ENCODE measurements at places on chromosomes 7 and 10.

GRCh38 chr7:24401628-24402593 is 117.9 kb downstream of the NPY start:
- DNase-seq: no peak

DNA sequence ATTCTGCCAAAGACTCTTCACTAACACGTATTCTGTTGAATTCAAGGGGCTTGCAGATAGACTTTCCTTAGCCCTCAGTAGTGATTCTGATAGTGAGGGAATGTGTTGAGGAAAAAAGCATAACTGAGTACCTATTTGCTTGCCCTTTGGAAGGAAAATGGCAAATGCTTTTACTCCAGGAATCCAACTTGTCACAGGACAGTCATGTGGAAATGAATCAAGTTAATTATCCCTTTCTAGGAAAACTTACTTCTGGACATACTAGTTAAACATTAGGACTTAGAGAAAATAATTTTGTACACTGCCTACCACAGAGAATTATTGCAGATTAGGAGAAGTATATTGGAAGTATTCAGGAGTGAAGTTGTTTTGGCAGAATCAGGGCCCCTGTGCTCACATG is 148.9 kb upstream of the SLC13A1 start:
- no peak for DNase-seq

DNA sequence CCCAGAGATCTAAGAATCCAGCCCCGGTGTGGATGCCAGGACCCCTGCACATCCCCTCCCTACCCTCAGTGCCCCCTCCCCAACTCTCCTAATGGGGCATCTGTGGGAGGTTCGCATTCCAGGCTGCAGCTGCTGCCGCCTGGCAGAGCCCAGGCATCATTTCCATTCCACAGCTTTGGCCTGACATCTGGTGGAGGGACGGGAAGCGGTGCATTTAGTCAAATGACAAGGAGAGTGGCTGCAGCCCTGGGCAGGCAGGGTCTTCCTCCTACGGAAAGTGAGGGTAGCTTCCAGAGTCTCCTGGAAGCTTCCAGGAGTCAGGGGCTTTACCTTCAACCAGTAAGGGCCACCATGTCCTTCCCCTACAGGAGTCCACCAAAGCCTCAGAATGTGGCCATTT is 30.8 kb downstream of the PRLHR start:
- no peak for DNase-seq

- no peak for DNase-seq
Observed at GRCh38 chr10:101901340-101901739, 57.7 kb upstream of the KCNIP2 start.

DNA sequence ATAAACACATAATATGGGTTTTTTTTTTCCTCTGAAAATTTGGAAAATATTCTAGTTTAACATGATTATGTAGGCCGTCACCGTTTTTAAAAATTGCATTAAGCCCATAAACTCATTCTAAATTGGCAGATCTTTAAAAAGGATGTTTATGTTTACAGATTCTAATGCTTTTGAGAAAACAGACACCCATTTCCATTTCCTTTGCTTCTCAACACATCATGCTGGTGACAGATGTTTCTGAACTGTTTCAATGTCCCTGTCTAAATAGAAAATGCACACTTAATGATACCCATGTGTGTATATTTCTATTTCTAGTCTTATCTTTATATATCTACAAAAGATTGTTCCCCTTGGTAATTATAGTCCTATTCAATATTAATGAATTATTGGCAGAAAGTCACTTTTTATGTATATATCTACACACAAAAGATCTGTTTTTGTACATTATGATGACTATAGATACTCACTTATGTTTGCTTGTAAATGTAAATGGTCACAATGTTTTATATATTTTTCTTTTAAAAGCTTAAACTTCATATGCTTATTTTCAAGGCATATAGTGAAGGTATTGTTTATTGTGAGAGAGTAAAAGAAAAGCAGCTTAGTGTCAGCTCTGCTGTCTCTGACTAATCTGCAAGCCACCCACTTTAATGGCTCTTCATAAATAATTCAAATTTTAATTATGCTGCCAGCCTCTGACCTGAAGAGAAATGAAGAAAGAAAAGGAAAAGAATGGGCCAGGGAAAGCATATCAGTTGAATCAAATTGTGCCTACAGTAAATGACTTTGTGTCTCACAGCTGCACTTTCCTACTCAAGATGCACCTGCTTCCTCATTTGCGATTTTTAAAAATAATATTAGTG is 179.4 kb downstream of the CACNA2D1 start:
- no peak for DNase-seq

GRCh38 chr10:73517166-73517888 is 21.5 kb upstream of the PPP3CB start:
- DNase-seq: no peak

DNA sequence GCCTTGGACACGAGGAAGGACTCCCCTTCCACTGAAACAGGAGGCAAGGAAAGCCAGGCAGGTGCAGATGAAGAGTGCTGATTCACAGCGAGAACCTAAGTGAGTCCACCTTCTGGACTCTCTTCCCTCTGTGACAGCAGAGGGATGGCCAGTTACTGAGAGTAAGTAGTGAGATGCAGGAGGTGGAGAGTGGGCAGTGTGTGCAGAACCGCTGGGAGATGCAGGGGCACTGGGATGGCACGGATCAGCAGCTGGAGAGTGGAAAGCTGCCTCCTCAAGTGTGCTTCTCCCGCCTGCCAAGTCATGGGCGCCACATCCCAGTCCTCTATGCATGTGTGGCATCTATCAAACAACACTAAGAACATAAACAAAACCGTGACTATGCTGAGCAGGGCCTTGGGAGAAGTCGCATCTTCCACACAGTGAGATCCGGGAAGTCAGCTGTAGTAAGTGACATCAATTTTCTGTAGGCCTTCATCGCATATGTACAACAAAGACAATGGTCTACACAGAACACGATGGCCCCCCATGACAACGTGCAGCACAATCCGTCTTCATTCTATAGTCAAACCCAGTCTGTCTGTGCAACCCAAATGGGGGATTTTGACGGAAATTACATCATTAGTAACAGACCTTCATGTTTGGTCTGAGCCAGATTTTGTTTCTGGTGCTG is 217.4 kb upstream of the KLF14 start:
- DNase-seq: no peak

DNA sequence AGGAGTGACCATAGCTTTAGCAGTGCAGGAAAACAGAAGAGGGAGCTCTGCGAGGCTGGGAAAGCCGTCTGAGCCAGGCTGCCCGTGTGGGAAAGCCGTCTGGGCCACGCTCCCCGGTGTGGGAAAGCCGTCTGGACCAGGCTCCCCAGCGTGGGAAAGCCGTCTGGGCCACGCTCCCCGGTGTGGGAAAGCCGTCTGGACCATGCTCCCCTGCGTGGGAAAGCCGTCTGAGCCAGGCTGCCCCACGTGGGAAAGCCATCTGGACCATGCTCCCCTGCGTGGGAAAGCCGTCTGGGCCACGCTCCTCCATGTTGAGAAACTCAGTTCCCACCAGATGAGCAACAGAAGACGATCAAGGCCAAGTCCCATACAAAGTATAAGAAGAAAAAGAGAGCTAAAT is 101.8 kb downstream of the GALNT11 start:
- DNase-seq: no peak

DNA sequence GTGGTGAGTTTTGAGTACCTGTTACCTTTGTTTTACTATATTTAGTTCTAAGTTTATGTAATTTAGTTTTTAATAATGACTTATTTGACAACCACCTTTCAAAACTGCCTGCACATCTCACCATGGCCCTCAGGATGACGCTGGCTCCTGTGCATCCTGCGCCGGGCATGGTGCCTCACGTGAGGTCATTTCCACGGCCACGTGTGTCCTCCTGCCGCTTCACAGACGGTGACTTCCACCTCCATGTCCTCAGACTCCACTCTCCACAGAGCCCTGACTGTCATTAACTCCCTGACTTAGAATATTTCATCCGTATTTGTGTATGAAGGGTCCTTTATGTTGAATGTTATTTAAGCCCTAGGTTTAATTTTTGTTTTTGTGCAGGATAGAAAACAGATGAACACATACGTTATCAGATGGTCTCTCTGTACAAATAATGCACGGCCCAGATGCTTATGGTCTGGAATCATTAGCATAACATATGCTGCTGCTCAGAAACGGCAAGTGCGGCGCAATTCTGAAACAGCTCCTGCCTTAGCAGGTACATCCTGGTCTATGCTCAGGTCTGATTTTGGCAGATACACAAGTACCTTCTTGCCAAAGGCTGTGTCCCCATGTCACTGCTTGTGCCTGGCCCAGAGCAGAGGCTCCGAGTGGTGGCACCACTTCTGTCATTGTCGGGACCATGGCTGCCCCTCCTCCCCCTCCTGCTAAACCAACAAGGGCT is 155.8 kb downstream of the WDR37 start:
- DNase-seq: no peak

DNA sequence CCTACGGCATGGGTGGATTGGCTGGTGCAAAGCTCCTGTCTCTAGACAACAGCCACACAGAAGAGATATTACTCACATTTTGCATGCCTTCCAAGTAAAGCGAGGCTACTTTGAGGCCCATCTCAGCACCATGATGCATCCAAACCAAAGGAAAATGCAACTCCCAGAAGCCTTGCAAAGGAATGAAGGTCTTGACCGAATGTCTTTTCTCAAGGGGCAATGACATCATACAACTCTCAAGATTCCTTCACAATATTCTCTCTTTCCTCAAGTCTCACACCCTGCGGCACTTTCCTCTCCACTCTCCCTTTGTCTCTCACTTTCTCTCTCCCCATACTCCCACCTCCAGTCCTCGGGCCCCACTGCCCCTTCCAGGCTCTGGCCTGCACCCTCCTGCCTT is 44.8 kb upstream of the CPXM2 start:
- no peak for DNase-seq

DNA sequence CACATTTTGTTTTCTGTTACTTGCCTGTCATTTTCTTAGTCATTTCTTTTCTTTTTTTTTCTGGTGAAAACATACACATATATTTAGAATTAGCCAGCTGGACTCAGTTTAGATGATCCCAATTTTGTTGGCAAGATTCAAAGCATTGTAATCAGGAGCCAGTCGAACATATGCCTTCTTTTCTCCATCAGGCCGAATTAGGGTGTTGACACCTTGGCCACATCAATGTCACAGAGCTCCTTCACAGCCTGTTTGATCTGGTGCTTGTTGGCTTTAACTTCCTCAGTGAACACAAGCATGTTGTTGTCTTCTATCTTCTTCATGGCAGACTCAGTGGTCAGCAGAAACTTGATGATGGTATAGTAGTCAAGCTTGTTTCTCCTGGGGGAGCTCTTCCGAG is 32.6 kb downstream of the PHF14 start:
- DNase-seq: no peak

GRCh38 chr7:37987732-37988131 is 67.3 kb downstream of the EPDR1 start:
- no peak for DNase-seq

DNA sequence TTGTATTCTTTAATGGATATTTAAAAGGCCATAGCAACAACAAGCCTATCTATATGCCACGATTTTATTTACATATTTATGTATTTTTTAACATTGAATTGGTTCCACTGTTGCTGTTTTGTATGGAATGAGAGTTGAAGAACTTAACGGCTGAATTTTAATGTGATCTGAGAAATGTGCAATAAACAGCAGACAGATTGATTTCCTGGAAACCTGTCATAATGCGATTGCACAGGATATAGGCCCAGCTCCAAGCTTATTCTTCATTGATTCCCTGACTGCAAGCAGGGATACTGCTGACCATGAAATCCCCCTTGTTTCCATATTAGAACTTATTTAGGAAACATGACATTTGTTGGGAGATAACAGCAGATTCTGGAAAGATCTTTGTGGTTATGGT is 195.6 kb downstream of the KCND2 start:
- no peak for DNase-seq

Data from activated CD4-positive, alpha-beta T cell treated with anti-CD3 and anti-CD28 coated beads for 4 hours (primary cell).